ENCODE measurements at places on chromosomes 4 and X.

- DNase-seq, result no peak
Observed at GRCh38 chrX:24480400-24480865, 15.3 kb downstream of the PDK3 start.

DNA sequence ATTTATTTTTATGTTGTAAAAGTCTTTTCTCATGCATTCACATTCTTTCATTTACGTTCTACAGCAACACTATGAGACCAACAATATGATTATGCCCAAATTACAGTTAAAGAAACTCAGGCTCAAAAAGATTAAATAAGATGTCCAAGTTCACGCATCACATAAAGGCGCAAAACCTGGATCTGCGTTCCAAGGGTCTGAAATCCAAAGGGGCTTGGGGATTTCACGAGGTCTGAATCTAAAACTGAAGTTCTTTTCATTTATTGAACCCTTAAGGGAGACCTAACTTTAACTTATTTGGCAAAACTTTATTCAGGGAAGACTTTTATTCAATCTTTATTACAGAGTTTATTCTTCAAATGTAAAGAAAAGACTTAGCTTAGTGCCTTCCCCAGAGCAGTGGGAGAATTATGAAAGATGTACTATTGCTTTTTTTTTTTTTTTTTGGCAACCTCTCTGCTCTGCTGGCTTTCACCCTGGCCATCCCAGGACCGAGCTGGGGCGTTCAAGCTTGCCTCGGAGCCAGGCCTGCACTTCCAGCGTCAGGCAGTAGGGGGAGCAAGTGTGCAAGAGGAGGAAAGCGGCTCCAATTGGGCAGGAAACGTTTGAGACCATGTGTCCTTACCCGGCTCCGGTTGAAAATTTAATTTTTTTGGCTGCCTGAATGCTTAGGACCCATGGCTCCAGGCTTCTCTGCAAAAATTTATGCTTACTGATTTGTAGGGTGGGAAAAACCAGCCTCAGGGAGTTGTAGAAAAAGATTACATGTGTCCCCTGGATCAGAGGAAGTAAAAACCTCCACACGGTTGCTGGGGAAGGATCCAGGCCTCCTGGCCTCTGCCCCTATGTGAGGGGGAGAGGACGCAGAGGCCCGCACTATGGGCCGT, 344.3 kb upstream of the KLF3 start:
- peak; percentile 81 for DNase-seq

DNA sequence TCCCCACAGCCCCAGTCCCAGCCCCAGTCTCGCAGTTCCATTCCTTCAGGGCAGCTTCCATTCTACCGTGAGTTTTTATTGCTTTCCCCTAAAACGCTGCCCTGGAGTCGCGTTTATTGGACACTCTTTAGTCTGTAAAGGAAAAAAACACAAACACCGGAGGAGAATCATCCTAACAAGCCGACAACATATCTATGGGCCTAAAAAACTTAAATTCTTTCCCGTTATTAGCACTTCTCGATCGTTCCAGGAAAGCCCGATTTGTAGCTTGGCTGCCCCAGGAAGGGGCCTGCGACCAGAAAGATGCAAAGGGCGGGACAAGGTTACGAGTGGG, 178.5 kb downstream of the CBR4 start:
- DNase-seq, result no peak

DNA sequence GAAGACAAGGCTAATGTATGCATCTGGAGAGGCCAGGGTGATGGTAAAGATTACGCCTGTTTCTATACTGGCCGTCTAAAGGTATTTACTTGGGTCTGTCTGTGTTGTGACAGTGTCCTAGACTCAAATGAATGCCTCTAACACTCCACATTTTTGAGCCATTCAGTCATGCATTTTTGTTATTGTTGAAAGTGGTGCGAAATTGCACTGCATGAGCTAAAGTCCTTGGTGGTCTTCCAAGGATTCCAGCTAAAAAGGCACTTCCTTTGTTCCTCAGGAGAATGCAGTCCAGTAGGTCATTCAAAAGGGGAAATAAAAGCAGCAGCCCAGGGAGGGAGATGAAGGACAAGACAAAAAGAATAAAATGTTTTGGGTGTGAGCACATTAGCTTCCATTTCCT, 3.0 kb downstream of the GPC4 start:
- DNase-seq, result peak; percentile 39

DNA sequence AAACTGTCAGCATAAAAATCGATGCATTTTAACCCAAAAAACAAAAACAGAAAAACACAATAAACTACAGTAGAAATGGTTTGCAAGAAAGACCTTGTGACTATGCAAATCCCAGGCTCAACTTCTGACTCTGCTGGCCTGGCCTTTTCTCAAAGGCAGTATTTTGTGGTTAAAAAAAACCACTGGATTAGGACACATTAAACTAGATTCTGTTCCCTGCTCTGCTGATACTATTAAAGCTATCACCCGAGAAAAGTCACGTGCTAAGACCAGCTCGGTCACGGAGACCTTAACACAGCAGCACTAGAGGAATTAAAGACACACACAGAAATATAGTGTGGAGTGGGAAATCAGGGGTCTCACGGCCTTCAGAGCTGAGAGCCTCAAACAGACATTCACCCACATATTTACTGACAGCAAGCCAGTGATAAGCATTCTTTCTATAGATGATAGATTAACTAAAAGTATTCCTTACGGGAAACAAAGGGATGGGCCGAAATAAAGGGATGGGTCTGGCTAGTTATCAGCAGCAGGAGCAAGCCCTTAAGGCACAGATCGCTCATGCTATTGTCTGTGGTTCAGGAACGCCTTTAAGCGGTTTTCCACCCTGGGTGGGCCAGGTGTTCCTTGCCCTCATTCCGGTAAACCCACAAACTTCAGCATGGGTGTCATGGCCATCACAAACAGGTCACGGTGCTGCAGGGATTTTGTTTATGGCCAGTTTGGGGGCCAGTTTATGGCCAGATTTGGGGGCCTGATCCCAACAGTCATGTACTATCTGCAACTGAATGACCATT, 16.1 kb downstream of the CBR4 start:
- no peak for DNase-seq

DNA sequence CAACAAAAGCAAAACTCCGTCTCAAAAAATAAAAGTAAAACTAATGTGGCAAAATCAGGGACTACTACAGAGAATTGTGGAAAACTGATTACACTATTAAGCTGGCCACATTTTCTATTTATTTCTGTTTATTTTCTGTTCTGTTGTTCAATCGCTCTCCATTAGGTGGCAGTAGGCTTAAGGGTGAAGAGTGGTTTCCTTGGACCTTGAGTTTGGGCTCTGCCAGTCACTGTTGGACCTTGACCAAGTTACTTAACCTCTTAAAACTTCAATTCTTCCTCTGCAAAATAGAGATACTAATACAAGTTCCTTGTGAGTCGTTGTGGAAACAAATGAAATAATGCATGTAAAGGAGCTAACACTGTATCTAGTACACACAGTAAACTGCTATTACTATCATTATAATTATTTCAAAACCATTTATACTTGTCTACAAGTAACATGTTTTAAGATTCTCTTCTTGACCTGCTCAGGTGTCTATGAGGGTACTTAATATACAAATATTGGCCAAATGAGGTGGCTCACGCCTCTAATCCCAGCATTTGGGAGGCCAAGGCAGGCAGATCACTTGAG, 15.2 kb downstream of the HSD17B11 start:
- peak; percentile 59 for DNase-seq

DNA sequence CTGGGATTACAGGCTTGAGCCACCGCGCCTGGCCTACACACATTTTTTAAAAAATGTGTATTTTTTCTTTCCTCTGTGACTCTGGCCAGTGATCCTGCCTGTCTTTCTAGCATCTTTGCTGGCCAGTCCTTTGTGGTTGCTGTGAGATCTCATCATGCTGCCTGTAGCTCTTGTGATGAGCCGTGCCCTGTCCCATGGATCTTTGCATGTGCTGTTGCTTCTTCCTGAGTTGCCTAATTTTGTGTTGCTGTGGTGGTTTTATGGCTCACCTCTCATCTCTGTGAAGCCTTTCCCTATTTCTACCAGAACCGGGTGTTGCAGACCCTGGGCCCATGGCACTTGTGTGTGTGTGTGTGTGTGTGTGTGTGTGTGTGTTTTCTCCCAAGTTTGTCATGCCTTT, 8.3 kb downstream of the NSD2 start:
- no peak for DNase-seq
